Esophagus muscularis mucosa (tissue), 4 donors: ENCODE measurements at places on chromosomes 2 and 18. TPM values are rescaled to one million over a fixed set of nuclear protein-coding genes. Genes with fewer than 3 reads are reported as not detected.

DNA sequence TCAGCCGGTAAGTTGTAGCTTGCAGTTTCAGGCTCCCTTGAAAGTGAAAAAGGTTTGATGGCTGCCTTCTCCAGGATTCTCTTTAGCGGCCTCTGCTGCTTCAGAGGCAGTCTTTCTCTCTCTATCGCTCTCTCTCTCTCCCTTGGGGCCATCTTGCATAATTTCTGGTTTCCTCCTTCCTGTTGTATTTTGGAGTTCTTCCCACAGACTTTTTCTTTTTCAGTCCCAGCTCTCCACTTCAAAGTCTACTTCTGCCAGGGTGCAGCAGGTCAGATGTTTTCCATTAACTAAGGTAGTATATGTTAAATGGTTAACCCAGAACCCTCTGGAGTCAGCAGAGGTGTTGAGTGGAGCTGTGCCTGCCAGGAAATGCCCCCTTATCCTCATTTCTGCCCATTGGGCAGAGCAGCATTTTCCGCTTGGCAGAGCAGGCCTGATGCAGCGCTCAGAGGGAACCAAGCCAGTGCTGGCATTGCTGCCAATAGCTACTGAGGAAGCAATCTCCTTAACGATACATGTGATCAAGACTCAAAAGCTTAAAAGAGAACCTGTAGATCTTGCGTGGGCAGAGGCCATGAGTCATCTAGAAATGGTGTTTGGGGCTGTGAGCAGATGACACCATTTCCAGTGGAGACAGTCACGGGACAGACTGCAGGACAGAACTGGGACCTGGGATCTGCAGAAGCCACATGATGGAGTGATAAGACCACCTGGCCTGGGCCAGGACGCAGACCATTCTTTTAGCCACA, 20.8 kb downstream of the DBI start:
- no peak for DNase-seq

DNA sequence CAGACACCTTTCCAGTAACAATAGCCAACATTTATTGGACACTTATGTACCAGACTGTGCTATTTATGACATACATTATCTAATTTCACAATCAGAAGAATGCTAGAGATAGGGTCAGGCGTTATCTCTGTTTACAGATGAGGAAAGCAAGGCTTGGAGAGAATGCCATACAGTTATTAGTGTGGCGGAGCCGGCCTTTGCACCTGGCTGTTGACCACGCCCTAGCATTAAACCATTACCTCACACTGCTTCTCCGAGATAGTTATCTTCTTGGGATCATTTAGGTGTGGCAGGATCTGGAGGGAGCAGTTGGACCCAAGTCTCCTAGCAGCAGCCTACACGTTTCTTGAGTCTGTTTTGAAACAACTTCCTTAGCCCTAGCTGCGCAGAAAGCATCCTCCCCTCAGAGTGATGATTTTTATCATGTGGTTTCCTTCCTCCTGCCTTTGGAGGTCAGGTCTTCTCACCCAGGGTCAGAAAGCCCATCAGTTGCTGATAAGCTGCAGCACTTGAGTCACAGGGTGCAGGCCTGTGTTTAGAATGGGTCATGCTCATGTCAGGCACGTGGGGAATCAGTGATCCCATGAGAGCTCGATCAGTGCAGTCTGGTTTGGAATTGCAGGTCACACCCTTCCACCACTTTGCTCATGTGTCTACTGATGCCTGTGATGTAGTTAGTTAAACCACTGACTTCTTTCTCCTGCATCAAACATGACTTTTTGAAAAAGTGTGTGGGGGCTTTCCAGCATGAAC, 118.2 kb downstream of the SPTBN1 start:
- no peak for DNase-seq

DNA sequence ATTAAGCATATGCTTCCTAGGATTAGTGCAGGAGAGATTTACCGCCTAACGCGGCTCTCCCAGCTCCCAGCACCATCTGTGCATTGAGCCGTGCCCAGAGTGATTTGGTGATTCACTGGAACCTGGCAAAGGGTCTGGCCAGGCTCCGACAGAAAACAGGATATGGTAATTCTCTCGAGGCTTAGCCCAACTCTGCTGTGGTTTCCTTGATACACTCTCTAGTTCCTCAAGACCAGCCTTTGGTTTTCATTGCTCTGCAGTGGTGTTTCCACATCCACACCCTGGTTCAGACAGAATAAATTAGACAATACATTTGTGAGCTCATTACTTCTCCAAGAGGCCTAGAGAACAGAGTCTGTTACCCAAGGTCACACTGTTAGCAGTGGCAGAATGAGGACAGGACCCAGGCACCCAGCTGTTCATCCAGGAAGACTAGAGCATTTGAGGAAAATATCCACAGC, 23.0 kb upstream of the SMAD2 start:
- no peak for DNase-seq

DNA sequence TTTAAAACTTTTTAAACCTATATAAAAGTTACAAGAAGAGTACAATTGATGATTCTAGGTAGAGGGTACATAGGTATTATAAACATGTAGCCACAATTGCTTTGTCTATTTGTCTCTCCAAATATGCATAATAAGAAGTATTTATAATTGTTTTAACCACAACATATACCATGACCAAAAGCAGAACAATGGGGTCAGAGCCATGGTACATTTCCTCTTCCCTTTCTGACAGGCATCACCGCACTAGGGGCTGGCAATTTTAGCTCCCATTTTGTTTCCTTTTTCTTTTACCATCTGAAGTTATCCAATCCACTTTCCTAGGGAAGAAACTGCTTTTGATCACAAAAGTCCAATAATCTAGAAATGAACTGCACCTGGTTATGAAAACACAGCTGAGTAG, 49.3 kb downstream of the TMX3 start:
- DNase-seq, result no peak

DNA sequence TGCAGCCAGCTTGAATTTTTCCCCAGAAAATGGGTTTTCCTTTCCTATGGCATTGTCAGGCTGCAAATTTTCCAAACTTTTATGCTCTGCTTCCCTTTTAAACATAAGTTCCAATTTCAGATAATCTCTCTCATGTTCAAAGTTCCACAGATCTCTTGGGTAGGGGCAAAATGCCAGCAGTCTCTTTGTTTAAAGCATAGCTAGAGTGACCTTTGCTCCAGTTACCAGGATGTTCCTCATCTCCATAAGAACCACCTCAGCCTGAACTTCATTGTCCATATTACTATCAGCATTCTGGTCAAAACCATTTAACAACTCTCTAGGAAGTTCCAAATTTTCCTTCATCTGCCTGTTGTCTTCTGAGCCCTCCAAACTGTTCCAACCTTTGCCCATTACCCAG, 68.3 kb downstream of the SGPP2 start:
- DNase-seq, result no peak

GRCh38 chr2:70887550-70888246, 48.0 kb upstream of the ATP6V1B1 start:
- peak; percentile 82 for DNase-seq

DNA sequence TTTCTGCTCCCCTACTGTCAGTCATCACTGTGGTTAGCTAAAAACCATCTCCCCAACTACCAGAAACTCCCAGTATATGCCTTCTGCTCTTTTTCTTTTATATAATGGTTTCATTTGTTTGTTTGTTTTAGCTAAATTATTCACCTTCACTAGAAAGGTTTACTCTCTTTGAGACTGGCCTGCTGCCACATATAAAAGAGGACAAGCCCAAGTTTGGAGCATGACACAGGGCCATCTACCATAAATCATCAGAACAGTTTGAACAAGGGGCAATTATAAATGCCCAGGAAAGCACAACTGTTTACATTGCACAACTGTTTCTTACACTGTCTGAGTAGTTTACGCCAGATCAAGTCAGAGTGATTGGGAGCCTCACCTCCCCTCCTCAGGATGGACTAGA, 471.0 kb upstream of the PIK3C3 start:
- no peak for DNase-seq

GRCh38 chr18:79497638-79498081, 101.9 kb downstream of the NFATC1 start:
- no peak for DNase-seq

GRCh38 chr2:143875295-143876233, 644.4 kb downstream of the ZEB2 start:
- no peak for DNase-seq

GRCh38 chr2:29627279-29627711, 294.1 kb downstream of the ALK start:
- no peak for DNase-seq

EGR4 gene
- total RNA-seq, result not detected

HMSD gene
- not detected for total RNA-seq

RBFA gene
- total RNA-seq, result 22.0 TPM

C1GALT1C1L gene
- 0.83 TPM for total RNA-seq

TMBIM1 gene
- total RNA-seq, result 227 TPM

CPS1 gene
- total RNA-seq, result 1.0 TPM
